Activated T-cell treated with anti-CD3 and anti-CD28 coated beads for 24 hours (primary cell): ENCODE measurements at places on chromosomes 6 and 20.

GRCh38 chr20:48142516-48142773 is 357.2 kb upstream of the SULF2 start:
- DNase-seq = no peak

GRCh38 chr6:143884216-143884900 is 20.1 kb downstream of the ZC2HC1B start:
- no peak for DNase-seq

DNA sequence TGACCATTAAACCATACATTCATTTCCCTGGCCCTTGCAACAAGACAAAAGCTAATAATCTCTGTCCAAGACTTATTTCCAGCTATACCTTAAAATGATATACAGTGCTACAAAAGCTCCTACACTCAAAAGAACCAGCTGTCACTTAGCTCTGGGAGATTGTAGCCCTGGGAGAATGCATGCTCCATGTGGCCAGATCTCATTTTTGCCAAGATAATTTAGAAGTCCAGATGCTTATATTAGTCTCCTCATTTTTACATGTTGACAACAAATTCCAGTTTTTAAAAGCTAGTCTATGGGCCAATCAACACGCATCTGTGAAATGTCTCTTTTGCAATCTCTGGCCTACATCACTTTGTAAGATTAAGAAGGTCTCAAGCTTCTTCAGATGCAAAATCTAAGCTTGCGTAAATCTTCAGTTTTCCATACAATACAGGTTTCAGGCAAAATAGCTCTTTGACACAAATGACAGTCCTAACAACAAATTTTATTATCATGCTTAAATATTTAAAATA is 27.1 kb downstream of the TASP1 start:
- no peak for DNase-seq

GRCh38 chr6:142845143-142845571 is 99.8 kb downstream of the HIVEP2 start:
- no peak for DNase-seq

DNA sequence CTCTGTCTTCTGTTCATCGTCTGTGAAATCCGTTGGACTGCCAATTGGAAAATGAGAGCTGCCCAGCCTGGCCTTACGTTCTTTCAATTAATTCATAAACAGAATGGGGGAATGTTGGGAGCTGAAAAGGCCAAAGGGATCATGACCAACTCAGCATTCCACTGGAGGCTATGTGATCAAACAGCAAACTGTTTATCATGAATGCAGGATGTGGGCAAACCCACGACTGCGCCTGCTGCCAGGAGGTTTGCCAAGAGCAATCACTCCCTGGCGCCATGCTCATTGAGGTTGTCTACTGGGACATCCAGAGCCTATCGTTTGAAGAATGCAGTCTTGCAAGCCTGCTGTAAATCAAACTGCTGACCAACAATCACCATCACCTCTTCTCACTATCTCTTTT is 9.3 kb upstream of the FKBP1A start:
- no peak for DNase-seq

DNA sequence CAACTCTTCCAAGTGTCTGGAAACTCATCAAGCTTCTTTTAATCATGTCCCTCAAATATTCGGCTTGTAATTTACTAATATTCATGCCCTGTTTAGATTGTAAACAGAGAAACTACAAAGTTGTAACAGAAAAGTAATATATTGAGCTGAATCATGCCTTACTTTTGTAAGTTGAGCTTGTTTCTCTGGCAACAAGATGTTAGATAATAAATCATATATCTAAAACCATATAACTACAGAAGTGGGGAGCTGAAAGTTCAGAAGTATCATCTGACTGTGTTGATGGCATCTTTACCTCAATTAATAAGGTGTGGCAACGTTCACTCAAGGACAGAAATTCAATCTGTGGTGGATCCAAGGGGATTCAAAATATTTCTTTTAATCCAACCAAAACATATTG is 263.9 kb downstream of the PLCB1 start:
- DNase-seq = no peak

DNA sequence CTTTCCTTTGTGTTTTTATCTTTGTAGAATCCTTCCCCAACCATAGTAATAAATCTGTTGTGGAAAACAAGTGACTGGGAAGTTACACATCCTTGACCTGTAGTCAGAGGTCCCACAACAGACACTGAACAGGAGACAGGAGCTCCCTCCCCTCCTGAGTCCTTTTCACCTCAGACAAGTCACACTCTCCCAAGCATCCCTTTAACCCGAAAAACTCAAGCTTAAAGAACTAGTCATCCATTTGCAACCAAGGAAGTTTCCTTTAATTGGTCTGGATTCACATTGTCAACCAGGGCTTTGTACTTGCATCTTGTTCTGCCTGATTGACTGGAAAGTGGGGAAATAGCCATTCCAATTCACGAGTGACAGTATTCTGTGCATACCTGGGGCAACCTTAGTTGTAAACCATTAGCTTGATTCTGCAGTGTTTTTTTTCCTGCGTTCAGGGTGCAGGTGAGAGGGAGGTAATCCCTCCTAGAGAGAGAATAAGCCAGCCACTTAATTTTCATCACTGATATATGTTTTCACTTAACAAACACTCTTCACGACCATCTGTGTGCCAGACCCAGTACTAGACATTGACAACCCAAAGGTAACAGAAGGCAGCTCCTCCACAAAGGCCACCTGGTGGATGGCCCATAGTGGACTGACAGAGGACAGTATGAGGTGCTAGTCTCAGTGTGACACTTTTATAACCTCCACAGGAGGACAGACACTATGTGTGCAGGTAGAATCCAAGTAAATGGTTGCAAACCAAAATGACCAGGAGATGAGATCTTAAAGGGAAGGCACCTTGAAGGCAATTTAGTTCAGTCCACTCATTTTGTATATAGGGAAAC is 112.4 kb downstream of the SLX4IP start:
- no peak for DNase-seq

DNA sequence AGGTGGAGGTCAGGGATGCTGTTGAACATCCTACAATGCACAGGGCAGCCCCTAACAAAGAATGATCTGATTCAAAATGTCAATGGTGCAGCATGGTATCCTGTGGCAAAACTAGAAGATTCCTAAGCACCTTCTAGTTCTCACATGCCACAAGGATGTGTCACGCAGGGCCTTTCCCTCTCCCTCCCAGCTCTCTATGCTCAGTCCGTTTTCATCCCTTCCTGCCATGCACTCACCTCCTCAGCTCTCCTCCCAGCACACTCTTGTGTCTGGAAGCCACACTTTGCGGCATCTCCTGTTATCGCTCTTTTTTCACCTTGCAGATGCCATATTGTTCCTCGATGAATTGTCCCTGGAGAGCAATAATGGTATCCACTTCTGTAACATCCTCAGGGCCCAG is 263.4 kb downstream of the CDC5L start:
- DNase-seq = no peak

GRCh38 chr6:130046671-130047070 is 28.3 kb downstream of the L3MBTL3 start:
- DNase-seq = no peak

GRCh38 chr6:17865243-17865642 is 122.2 kb downstream of the KIF13A start:
- DNase-seq = no peak

- no peak for DNase-seq
Measured at GRCh38 chr20:4672948-4673347, 48.8 kb upstream of the PRND start.
